Activated naive CD4-positive, alpha-beta T cell treated with anti-CD3 and anti-CD28 coated beads, Interleukin-2, amount 50 U/mL, for 72 hours (primary cell): ENCODE measurements at places on chromosomes 1 and 21. TPM values are rescaled to one million over a fixed set of nuclear protein-coding genes. Genes with fewer than 3 reads are reported as not detected.

FDPS gene
- total RNA-seq = 349 TPM

KRTAP13-4 gene
- total RNA-seq = not detected

SPRR3 gene
- total RNA-seq = not detected

SEMA4A gene
- total RNA-seq = 10.5 TPM
